ENCODE measurements at places on chromosomes 12 and 14. TPM values are rescaled to one million over a fixed set of nuclear protein-coding genes. Genes with fewer than 3 reads are reported as not detected.
A peak's percentile ranks its signal among the peaks of the same experiment; 100 is the strongest.

DNA sequence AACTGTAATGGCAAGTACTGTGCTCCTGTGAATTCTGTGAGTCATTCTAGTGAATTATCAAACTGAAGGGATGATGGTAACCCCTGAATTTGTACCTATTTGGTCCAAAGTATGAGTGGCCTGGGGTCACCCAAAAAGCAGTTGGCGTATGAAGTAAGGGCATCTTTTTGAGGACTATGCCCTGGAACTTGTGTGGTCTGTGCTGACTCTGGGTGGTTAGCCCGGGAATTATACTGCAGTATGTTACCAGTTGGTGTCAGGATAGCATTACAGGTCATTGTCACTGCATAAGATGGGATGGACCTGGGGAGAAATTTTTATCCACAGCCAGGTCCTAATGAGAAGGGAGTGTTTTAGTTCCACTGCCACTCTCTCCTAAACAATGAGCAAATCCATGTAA, 174.7 kb downstream of the SSPN start:
- no peaks in the 10 kb centered on the region for H3K36me3 ChIP-seq
- no peaks in the 10 kb centered on the region for H3K4me1 ChIP-seq
- no peak overlapping the region for H3K27ac ChIP-seq

- H3K4me3 ChIP-seq, result no peak overlapping the region
- H3K27ac ChIP-seq, result no peak overlapping the region
- peaks cover 3% of the 10 kb centered on the region for H3K4me1 ChIP-seq
- DNase-seq, result no peak
These were observed 14.4 kb downstream of the HHIPL1 start for GRCh38 chr14:99659333-99659741.

GRCh38 chr12:105961821-105962671, 176.7 kb downstream of the NUAK1 start:
- H3K27me3 ChIP-seq, result no peaks in the 10 kb centered on the region
- no peak for DNase-seq
- H3K27ac ChIP-seq, result no peak overlapping the region
- H3K4me3 ChIP-seq, result no peak overlapping the region
- no peaks in the 10 kb centered on the region for H3K36me3 ChIP-seq

- no peaks in the 10 kb centered on the region for H3K27me3 ChIP-seq
- H3K27ac ChIP-seq, result no peak overlapping the region
- no peak for DNase-seq
These were observed 178.3 kb upstream of the PLEKHG7 start for GRCh38 chr12:92524489-92524888.

DNA sequence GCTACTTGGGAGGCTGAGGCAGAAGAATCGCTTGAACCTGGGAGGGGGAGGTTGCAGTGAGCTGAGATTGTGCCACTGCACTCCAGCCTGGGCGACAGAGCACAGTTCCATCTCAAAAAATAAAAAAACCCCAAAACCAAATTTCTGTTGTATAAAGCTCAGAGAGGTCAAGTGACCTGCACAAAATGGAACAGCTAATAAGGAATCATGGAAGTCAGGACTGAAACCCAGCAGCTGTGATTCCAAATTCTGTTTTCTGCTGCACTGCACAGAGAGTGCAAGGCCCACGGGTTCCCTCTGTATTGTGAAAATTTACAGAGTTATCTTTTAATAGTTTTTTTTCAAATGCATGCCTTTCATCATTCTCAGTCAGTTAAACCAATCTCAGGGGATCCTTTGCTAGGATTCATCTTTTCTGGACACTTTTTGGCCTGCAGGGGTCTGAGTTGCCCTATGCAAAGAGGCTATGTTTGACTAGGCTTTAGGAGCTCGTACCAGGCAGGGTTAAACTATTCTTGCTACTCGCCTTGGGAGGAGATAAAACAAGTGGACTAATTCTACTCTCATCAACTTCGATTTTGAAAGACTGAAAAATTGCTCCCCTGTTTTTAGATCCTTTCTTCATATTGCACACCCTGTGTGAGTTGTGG, 26.1 kb upstream of the AACS start:
- no peaks in the 10 kb centered on the region for H3K27me3 ChIP-seq
- DNase-seq, result peak; percentile 6
- no peak overlapping the region for H3K4me3 ChIP-seq
- H3K4me1 ChIP-seq, result no peaks in the 10 kb centered on the region
- H3K36me3 ChIP-seq, result no peaks in the 10 kb centered on the region

DNA sequence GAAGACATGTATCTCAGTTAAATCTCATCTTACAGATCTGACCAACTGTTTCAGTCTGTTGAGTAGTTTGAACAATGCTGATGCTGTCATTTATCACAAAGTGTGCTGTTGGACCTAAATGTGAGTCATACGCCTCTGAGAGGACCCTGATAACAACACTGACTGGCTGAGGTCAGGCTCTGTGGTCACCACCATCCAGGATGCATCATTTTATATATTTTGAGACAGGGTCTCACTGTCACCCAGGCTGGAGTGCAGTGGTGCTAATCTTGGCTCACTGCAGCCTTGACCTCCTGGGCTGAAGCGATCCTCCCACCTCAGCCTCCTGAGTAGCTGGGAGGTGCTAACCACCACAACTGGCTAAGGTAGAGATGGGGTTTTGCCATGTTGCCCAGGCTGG, 181.0 kb upstream of the RGS6 start:
- no peak for DNase-seq
- H3K27me3 ChIP-seq, result no peaks in the 10 kb centered on the region
- no peaks in the 10 kb centered on the region for H3K36me3 ChIP-seq
- H3K27ac ChIP-seq, result no peak overlapping the region
- no peak overlapping the region for H3K4me3 ChIP-seq

TDG gene
- 31.6 TPM for total RNA-seq
